ENCODE measurements at places on chromosomes 2 and 18.
A peak's percentile ranks its signal among the peaks of the same experiment; 100 is the strongest.

GRCh38 chr2:199903111-199903510 is 8.0 kb upstream of the C2orf69 start:
- DNase-seq, result no peak

- DNase-seq, result no peak
Measured at GRCh38 chr2:162473986-162474385, 130.1 kb downstream of the GCA start.

- DNase-seq, result no peak
Measured at GRCh38 chr2:236714080-236714479, 144.5 kb downstream of the ACKR3 start.

- no peak for DNase-seq
Measured at GRCh38 chr2:198966269-198966668, 491.5 kb downstream of the SATB2 start.

GRCh38 chr18:3388980-3389379 is 61.0 kb upstream of the TGIF1 start:
- DNase-seq, result no peak

DNA sequence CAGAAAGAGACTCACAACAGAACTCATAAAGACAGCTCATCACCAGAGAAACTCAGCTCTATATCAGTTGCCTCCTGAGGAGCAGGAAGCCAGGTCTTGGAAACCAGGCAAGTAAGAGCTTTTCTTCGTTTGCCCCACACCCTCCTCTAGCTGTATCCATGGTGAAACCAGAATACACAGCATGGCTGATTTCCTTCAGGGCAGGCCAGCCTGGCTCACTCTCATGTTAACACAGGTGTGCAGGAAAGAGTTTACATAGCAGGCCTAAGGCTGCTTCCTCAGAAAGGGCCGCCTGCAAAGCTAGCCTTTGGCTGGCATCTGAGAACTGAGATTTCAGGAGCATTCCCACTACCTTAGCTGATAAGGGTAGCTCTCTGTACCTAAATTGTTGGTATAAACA is 65.7 kb downstream of the KLHL14 start:
- no peak for DNase-seq

DNA sequence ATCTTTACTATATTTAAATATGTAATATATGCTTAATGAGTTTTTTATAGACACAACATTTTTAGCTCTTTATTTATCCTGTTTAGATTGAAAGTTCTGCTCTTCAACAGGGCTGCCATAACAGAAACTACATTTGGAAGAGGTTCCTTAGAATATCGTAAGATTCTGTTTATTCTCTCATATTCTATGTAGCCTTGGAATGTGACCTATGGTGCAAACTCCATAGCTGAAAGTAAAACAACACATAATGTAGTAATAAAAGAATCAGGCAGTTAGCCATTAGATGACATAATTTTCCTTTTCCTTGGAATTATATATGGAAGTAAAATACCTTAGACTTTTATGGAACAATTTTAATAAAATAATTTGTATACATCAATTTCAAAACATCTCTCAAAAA is 91.3 kb downstream of the ZNF804A start:
- DNase-seq, result no peak

- no peak for DNase-seq
Measured at GRCh38 chr2:237330541-237330940, 83.4 kb downstream of the COL6A3 start.

DNA sequence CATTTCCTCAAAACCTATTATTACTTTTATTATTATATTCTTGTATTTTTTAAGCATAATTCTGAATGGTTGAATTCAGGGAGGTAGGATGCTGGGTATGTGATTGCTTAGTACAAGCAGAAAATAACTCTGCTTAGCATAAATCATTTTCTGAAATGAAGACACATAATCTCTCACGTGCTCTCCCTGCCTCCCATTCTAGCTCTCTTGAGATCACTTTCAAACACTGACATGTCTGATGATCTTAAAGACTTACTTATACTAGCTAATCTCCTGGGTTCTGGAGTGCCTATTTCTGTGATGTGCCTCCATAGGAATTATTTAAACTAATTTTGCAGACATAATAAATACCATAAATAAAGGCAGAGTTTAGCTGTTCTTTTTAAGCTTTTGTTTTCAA is 1136.0 kb downstream of the SUCLG1 start:
- DNase-seq, result no peak

DNA sequence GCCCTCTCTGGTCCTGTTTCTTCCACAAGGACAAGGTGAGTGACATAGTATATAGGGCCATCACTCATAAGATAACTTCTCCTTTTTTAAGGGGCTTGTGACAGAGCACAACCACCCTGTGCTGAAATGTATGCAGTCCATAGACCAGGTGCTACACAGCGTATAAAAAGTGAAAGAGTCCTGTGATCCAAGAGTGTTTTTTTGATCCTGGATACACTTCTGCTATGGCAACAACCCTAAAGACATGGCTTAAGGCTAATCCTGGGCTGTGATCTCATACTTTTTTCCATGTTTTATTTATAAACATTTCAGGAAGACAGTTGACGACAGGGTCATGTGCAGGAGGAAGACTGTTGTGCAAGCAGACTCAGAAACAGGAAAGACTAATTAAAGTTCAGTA is 400.5 kb upstream of the TCF4 start:
- no peak for DNase-seq

DNA sequence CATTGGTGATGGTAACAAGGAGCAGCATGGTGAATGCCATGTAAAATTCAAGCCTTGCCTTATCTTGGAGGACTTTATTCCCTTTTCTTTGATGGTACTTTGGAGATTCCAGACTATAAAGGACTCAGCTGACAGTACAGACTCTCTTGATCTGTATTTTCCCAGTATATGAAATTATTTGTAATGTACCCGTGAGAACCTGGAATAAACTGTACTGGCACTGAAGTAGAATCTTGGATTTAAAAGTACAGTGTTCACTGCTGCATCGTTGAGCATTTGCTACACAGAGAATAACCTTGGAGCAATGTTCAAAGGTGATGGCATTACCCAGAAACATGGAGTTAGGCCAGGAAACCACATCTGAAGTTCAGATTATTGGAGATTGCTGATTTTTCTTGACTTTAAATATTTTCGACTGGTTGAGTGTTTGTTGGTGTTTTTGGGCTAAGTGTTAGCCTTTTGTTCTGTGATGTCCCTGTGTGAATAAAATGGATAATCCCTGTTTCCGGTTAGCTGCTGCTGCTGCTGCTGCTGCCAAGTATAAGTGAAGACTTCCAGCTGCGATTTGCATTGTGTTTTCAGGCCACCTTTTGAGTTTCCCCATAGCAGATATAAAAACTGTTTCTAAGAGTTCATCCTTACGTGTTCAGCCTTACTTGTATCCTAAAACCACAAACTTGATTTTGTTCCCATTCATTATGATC is 122.0 kb downstream of the SPTBN1 start:
- no peak for DNase-seq

- DNase-seq, result no peak
Measured at GRCh38 chr18:77223221-77223639, 26.4 kb upstream of the GALR1 start.

- DNase-seq, result no peak
Measured at GRCh38 chr2:17272652-17273525, 245.4 kb downstream of the RAD51AP2 start.

GRCh38 chr2:109261906-109262631 is 133.1 kb downstream of the SH3RF3 start:
- DNase-seq, result no peak

DNA sequence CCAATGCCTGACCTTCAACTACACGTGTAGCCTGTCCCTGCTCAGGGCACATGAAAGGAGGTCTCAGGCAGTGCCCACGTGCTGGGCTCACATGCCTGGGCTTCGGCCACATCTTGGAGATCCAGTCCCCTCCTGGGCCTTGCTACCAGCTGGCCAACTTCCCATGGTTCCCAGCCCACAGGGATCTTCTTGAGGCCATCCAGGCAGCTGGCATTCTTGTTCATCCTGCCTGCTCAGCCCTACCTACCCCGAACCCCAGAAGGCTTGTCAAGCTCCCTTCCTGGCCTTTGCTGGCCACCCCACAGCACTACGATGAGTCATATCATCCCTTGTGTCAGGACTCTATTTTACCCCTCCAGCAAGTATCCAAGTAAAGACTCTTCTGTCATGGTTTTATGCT is 97.1 kb downstream of the ZBTB7C start:
- no peak for DNase-seq

GRCh38 chr18:9647496-9648323 is 33.4 kb upstream of the PPP4R1 start:
- no peak for DNase-seq

GRCh38 chr2:136282251-136282650 is 164.3 kb upstream of the CXCR4 start:
- DNase-seq, result no peak

- DNase-seq, result no peak
Measured at GRCh38 chr18:10259901-10260300, 194.5 kb upstream of the APCDD1 start.

- DNase-seq, result peak; percentile 69
Measured at GRCh38 chr18:11955239-11956029, 25.9 kb upstream of the IMPA2 start.

- no peak for DNase-seq
Measured at GRCh38 chr2:205984381-205984780, 101.6 kb downstream of the INO80D start.

- DNase-seq, result no peak
Measured at GRCh38 chr2:75194184-75194868, 5.0 kb downstream of the TACR1 start.

DNA sequence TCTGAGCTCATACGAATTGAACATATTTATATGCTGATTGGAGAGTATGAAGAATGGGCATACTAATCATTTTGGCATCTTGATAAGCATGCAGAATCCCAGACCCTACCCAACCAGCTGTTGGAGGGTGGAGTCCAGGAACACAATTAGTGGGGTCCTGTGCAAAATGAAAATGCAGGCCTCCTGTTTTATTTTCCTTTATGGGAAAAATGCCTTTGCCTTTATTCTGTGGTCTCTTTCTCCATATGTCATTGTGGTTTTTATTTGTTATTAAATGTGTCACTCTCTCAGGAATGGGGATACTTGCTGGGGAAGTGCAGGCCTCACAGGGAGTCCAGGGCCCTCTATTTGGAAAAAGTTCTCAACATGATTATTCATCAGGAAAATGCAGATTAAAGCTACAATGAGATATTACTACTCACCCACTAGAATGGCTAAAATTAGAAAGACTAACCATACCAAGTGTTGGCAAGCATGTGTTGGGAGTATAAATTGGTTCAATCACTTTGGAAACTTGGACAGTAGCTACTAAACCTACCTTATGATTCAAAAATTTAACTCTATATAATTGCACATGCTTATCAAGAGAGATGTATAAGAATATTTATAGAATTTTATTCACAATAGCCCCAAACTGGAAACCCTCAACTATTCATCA is 223.1 kb upstream of the FBXO11 start:
- DNase-seq, result peak; percentile 12

DNA sequence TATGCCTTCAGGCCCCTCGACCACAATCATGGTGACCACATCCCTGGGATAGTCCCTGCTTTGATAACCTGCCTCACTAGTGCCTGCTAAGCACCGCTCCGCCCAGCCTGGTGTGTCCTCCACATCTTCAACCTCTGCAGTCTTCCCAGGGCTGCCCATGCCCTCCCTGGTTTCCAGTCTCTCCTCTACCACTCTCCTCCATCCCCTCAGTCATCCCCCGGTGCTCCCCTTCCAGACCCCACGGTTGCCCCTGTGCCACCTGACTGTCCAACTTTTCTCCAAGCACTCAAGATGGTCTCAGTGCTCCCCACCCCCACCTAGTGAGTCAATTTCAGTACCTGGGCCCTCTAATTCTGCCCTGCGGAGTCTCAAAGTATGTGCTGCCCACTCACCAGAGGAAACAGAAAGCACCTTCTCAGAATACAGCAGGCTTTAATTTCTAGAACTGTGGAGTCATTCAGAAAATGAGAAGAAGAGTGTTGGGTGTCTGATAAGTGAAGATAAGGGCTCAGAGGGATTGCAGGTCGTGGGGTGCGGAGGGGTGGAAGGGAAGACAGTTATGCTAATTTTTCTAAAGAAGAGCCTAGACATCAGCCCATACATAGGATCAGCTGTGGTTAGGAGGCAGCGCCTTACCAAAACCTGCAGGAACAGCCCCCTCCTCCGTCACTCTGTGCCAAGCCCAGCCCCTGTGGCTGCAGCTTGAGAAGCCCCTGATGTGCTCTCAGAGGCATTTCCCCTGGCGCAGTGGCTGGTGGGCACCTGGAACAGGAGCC is 53.6 kb upstream of the CAB39 start:
- DNase-seq, result no peak

GRCh38 chr18:55287149-55287806 is 300.7 kb downstream of the TCF4 start:
- peak; percentile 13 for DNase-seq

DNA sequence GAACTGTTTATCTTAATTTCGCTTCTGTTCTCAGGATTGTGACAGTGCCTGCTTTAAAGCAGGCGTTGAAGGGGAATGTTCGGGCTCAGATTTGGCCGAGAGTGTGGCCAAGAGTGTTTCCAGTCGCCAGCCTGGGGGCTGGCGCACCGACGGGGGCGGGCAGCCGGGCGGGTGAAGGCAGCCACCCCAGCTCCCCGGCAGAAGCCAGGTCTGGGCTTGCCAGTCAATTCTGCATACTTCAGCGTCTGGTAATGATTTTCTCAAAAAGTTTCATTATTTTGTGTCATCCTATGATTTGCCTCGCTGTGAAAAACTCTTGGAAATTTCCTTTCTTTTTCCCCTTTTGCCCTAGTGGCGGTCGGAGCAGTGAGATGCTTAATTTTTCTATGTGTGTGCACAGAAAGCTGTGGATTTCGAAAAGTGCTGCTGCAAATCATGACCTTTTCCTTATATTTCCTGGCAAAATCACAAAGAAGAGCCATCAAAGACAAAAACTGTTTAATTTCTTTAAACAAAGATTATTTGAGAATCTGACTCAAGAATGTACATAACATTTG is 856 bp downstream of the FAM228A start:
- peak; percentile 31 for DNase-seq

DNA sequence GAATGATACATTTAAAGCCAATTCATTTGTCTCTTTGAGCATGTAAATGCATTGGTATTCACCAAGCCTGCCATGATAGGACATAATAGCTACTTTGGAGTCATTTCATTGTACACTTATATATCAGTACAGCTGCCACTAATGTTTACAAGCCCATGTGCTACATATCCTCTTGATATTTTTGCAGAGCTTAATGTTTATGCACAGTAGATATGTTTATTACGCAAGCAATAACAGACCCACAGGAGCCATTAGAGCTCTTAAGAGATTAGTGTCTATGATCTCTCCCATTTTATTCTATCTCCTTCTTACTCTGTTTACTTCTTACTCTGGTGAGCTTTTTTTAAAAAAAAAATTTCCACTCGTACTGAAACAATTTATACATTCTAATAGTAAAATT is 1132.1 kb upstream of the ZEB2 start:
- DNase-seq, result no peak

DNA sequence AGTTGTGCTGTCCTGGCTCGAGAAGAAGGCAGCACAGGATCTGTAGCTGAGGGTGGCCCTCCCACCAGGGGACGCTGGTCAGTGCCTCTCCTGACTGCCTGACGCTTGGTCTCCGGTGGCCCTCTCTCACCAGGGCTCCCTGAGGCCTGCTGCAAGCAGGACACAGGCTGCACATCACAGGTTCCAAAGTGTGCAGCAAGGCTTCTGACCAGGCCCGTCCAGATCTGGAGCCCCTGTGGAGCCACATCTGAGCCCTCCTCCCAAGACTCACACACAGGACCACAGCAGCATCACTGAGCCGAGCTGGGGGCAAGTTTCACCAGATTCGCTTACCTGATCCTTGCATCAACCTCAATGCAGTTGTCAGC is 12.1 kb downstream of the AMER3 start:
- DNase-seq, result no peak

GRCh38 chr2:136281281-136282114 is 163.5 kb upstream of the CXCR4 start:
- DNase-seq, result no peak
